ENCODE measurements at places on chromosomes 2 and 18.

- no peaks in the 10 kb centered on the region for H3K27me3 ChIP-seq
- no peak overlapping the region for H3K27ac ChIP-seq
- no peak for DNase-seq
- no peak overlapping the region for H3K4me3 ChIP-seq
- H3K4me1 ChIP-seq, result no peaks in the 10 kb centered on the region
These were observed 215.2 kb upstream of the LRRTM1 start for GRCh38 chr2:80519699-80520291.

DNA sequence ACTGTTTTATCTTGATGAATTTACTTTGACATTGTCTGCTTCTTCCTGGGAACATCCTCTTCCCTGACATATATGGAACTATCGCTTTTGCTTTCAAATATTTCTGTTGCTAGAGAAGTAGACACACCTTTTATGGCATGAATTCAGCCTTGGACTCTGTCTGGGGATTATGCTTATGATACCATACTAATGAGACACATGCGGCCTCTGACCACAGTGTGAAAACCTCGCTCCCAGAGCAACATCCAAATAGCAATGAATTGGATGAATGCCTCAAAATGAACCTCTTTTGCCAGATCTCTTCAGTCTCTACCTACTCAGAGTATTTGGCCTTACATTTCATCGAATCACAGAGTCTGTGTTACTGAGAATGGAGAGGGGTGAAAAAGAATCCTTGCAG, 70.9 kb downstream of the PIEZO2 start:
- H3K27me3 ChIP-seq, result no peaks in the 10 kb centered on the region
- DNase-seq, result no peak
- H3K4me3 ChIP-seq, result no peak overlapping the region
- H3K36me3 ChIP-seq, result no peaks in the 10 kb centered on the region

DNA sequence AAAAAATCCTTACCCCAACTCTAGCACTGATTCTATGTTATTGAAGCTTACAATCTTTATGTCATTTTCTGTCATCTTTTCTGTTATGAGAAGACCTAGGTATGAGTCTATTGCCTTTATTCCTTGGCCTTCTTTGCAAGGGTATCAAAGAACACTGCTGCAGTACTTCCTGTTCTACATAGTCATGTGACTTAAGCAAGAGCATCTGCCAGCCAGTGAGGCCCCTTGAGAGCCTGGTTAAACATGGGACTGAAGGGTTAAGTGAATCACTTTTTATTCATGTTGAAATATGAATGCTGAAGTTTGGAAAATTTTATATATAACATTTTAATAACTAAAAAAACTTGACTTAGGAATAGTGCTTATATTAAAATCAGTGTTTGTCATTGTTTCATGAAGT, 844 bp upstream of the CPS1 start:
- no peaks in the 10 kb centered on the region for H3K27me3 ChIP-seq
- DNase-seq, result no peak
- H3K4me3 ChIP-seq, result no peak overlapping the region
- H3K4me1 ChIP-seq, result no peaks in the 10 kb centered on the region
- no peaks in the 10 kb centered on the region for H3K36me3 ChIP-seq
- H3K27ac ChIP-seq, result no peak overlapping the region

DNA sequence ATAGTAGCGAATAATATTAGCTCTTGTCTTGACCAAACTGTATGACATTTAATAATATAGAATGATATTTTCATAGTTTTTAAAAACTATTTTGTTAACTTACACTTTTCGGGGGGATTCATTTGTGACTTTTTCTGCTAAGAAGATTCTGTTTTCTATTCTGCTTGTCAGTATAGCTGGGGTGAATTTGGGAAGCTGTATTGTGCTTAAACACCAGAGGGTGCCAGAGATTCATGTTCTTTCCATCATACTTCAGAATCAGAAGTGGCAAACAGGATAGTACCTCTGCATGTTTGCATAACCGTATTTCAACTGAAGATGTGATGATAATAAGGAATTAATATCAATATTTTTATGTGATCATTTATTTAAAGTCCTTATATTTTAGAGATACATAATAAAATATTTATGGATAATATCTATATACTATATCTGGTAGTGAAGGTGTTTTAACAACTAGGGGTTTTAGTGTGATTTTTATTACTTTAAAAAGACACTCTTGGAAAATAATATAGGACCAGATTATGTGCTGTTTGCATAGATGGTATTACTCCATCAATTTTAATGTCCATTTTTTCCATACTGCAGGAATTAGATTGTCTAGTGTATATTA, 81.0 kb downstream of the TAF4B start:
- H3K4me1 ChIP-seq, result no peaks in the 10 kb centered on the region
- no peak overlapping the region for H3K4me3 ChIP-seq
- no peaks in the 10 kb centered on the region for H3K36me3 ChIP-seq
- H3K27ac ChIP-seq, result no peak overlapping the region

DNA sequence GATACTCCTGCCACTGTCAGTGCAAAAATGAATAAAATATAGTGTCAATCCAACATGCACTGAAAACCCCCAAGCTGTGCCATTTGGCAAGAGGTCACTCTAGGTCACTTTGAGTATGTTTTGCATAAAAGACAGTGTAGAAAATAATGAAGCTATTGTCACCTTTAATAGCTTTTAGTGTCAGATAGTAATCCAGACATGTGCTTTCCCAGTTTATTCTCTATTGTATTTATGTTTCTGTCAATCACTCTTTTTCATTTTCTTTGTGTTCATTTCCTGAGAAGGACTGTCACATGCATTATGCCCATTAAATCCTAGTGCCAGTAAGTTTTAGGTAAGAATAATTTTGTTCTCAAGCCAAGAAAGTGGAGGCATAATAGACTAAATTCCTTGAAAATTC, 1073.9 kb upstream of the CDH2 start:
- no peak for DNase-seq
- H3K4me1 ChIP-seq, result peaks cover 9% of the 10 kb centered on the region
- H3K27me3 ChIP-seq, result no peaks in the 10 kb centered on the region

DNA sequence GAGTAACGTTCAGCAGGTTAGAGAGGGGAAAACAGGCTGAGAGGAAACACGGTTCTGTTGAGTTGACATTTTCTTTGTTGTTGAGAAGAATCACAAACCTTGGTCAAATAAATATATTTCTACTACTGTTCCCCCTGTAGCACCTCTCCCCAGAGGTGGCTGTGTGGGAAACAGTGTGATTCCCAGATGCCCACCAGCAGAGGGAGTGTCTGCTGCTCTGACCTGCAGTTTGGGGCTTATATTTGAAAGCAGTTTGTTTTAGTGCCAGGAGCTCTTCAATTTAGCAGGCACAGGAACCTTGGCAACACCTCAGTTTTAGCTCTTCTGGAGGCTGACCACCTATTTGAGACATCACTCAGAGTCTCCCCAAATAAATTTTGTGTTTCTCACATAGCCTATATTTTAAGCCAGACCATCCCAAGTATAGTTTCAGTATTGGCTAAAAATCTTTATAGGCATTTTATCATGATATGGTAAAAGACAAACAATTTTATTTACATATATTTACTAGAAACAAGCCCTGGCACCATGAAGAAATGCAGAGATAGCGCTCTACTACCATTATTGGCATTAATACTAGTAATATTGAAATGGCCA, 75.7 kb downstream of the PIK3C3 start:
- H3K36me3 ChIP-seq, result no peaks in the 10 kb centered on the region
- no peak overlapping the region for H3K27ac ChIP-seq
- no peak overlapping the region for H3K4me3 ChIP-seq
- DNase-seq, result peak; percentile 57
- no peaks in the 10 kb centered on the region for H3K27me3 ChIP-seq
